ENCODE measurements at places on chromosomes 5 and 9.

- no peak for DNase-seq
Observed at GRCh38 chr9:106670418-106670817, 192.5 kb upstream of the ZNF462 start.

- no peak for DNase-seq
Observed at GRCh38 chr5:93421468-93421867, 159.6 kb downstream of the NR2F1-AS1 start.

- DNase-seq = no peak
Observed at GRCh38 chr9:21153336-21154017, 11.8 kb upstream of the IFNW1 start.

DNA sequence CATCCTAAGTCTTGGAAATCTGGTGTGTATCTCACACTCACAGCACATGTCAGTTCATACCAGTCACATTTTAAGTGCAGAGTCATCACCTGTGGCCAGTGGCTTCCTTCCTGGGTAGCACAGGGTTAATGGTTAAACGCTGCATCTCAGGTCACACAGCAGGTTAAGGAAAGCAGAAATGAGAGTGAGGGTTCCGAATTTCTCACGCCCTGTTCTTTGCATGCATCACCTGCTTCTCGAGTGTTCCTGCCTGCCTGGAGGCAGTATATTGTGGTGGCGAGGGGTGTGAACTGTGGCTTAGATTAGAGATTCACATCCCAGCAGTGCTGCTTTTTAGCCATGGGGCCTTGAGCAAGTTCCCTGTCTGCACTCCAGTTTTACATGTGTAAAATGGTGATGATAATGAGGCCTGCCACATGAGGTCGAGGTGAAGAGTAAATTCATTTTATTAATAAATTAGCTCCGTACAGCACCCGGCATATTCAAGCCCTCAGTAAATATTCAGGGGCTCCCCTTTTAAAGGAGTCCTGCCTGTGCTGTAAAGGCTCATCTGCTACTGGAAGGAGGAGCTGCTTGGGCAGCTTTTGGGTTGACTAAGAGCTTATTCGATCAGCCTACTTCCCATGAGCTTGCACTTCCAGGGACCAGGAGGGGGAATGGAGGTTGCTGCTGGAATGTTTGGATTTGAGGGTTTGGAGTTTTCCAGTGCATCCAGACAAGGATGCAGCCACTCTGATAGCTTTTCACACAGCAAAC is 61.1 kb upstream of the SAP30L start:
- no peak for DNase-seq

DNA sequence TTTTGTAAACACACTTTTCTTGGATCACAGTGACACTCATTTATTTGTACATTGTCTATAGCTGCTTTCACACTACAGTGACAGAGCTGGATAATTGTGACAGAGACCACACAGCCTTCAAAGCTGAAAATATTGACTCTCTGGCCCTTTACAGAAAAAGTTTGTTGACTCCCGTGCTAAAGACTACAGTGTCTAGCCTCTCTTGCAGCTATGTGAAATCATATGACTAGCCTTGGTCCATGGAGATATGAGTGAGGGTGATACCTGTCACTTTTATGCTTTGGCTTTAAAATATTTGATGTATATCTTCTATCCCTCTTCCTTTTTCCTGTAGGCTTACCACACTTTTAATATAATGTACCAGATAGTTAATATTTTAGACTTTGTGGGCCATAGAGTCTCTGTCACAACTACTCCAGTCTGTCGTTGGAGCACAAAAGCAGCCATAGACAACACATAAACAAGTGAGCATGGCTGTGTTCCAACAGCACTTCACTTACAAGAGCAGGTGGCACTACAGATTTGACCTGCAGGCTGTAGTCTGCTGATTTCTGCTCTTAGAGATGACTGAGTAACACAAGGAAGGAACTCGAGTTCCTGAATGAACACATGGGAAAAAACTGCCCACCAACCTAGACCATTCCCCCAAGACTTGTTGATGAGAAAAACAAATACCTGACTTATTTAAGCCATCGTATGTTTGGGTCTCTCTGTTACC is 73.5 kb upstream of the ANKRD55 start:
- no peak for DNase-seq

GRCh38 chr9:136255896-136256890 is 10.6 kb upstream of the QSOX2 start:
- DNase-seq = no peak

DNA sequence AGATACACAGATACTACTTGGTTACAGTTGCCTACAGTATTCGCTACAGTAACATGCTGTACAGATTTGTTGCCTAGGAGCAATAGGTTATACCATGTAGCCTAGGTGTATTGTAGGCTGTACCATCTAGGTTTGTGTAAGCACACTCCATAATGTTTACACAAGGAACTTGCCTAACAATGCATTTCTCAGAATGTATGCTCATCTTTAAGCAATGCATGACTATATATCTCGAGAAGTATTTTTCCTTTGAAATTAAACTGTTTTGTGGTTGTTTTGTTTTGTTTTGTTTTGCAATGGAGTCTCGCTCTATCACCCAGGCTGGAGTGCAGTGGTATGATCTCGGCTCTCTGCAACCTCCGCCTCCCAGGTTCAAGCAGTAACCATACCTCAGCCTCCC is 25.3 kb downstream of the LRRC70 start:
- DNase-seq = no peak

- no peak for DNase-seq
Observed at GRCh38 chr9:78307360-78307759, 10.4 kb downstream of the PSAT1 start.

GRCh38 chr9:70260007-70260443 is 1.2 kb downstream of the SMC5 start:
- no peak for DNase-seq

GRCh38 chr9:99172124-99173091 is 49.3 kb downstream of the ALG2 start:
- no peak for DNase-seq

DNA sequence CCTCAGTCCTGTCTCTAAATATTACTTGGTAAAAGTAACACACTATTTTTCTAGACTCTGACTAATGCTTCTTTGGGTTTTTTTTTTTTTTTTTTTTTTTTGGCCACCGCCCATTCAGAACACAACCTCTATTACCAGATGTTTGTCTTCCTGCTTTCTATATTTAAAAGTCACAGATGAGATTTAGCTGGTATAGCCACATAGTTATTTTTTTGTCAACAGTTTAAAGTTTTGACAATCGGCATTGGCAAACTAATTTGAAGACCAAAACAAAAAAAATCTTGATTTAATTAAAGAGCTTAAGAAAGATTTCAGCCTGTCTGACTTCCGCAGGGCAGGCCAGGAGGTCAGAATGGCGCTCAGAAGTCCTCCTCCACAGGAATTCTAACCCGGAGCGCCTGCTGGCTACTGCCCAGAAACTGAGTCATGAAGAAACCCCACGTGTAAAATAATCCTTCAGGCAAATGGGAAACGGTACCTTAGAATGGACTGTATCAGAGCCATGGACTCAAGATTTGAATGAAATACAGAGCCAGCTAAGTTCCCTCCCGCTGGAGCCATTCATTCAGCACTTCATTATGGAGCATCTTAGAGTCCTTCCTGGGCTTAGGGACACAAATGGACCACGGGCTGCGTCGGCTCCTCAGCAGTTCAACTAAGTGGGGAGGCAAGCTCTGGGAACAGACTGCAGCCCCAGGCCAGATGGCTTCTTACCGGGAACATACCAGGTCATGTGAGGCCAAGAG is 55.6 kb downstream of the PTPDC1 start:
- DNase-seq = peak; percentile 88

DNA sequence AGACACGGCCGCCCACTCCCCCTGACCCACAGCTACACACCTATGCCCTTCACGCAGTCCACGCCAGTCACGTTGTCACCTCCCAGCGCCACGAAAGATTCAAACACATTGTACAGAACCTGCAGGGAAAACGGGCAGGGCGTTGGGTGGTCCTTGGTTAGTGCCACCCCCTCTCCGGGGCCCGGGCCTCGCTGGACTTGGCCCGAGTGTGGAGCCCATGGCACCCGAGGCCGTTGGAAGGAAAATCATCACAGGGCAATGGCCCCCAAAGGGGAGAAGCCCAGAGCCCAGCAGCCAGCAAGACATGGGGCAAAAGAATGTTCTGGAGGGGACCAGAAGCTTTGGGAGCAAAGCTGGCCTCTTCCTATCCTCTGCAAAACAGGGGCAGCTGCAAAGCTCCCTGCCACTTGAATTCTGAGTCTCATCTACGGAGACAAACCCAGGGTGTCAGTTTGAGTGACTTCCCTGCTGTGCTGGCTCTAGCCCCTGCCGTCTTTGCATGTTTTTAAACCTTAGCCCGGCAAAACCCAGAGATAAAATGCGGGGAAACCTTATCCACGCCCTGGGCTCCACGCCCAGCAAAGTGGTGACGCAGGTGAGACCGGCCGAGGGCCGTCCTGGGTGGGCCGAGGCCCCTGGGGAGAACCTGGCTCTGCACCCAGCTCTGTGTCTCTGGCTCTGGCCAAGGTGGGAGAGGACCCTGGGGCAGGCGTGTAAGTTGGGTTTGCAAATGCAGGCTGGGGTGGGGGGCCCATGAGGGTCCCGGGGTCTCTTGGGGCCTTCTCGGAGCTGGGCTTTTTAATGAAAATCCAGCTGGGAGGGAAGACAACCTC is 38.9 kb downstream of the SLC9A3 start:
- no peak for DNase-seq

DNA sequence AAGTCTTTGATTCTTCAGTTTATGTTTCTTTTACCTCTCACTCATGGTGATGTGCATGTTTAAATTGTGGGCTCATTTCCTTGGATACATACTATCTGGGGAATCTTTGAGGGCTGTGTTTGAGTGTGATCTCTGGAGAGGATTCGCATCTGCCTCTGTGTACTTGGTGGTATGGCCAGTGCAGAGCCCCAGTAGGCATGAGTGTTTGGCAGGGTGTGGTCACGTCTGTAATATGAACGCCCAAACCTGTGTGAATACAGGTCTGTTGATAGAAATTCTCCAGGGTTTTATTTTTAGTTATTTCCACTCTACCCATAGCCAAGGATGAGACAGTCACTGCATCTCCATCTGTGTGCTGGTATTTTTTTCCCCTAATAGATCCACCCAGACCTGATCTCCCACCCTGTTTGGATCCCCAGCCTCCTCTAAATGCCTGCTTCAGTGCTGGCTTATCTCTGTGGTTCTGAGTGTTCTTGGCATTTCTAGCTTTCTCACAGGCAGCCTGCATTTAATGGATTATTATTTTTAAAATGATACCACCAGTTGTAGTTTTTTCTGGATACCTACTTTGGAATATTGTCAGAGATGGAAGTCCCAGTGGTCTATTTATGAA is 37.5 kb downstream of the TJP2 start:
- DNase-seq = no peak

DNA sequence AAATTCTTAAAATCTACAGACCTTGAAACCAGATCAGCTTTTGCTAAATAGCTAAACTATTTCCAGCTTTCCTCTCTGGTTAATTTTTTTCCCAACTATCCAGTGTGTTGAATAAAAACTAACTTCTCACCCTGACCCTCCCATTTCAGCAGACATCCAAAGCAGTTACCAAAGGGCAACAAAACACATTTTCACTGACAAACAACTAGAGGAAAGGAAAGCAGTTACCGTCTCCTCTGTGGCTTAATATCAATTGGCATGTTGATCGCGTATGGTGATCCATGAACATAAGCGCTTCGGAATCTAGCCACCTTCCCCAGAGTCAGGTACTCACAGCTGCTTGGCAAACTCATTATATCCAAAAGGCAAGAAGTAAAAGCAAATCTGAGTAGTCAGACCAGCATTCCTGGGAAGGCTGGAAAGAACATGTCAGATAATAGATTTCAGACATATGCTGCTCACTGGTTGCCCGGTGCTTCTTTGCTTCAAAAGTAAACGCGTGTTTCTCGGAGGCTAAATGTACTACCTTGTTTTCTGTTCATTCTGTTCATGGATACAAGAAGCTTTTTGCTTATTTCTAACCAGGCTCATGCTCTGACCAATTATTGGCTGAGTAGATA is 463.4 kb downstream of the PDE4D start:
- peak; percentile 24 for DNase-seq

DNA sequence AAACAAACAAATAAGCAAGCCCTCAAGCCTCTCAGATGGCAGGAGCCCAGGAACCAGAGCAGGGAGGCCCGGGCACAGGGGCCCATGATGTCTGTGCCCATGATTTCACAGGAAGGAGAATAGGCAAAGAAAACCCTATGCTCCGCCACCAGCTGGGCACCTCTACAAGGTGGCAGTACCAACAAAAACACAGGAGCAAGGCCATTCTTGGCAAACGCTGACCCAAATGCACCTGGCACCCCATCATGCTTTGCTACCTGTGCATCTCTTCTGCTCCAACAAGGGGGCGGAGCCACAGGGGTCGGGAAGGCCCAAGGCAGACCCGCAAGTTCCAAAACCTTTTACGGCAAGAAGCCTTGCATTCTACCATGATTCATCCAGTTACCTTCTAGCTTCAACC is 3.1 kb downstream of the BRD3 start:
- DNase-seq = no peak

DNA sequence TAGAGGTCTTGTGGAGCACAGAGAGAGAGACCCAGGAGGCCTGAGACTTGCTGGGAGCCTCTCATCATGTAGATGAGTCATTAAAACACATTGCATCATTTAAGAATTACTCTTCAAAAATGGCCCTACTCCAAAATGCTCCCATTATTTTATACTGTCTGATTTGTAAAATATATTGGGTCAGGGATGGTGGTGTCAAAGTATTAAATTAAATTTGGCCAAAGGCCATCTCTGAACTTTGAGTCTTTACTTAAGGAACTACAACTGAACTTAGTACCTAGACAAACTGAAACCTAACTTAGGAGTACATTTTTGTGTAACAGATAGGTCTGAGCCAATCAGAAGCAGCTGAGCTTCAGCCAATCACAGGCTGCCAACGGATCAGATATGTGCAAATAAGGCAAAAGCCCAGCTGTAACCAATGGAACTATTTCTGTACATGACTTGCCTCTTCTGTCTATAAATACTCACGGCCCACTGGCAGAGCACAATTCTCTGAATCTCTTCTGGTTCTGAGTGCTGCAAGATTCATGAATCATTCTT is 657.2 kb downstream of the TLE1 start:
- no peak for DNase-seq

DNA sequence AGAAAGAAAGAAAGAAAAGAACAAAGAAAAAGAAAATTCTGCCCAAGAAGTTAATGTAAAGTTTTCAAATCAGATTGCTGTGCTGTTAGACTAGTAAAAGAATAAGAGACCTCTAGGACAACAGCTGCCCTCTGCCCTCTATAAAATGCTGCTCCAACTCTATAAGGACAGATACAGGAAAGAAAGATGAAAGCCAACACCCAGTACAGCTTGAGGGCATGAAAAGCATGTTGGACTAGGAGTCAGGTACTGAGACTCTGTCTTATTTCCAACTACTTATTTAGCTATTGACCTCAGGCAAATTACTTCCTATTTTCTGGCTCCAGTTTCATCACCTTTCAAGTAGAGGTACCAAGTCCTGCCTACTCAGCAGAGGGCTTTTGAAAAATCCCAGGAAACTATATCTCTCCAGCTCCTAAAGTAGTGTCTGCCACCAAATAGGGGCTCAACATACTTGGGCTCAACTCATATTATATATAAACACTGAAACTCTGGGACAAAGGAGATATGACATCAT is 5.7 kb downstream of the HBEGF start:
- DNase-seq = no peak

DNA sequence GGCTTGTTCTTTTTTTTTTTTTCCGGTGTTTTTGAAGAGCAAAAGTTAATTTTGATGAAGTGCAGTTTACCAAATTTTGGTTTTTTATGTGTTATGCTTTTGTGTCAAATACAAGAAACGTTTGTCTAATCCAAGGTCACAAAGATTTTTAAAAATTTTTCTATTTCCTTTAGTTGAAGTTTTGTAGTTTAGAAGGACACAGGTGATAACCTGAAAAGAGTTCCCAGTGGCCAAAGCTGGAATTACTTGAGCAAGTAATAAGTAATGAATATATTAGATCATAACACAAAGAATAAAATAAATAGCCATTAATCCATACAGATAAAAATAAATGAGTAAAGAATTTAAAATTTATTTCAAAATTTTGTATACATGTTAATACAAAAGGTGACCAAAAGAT is 71.5 kb downstream of the FCHO2 start:
- DNase-seq = no peak
